Adipocyte (in vitro differentiated cells): ENCODE measurements at places on chromosomes 7 and 10.
A peak's percentile ranks its signal among the peaks of the same experiment; 100 is the strongest.

DNA sequence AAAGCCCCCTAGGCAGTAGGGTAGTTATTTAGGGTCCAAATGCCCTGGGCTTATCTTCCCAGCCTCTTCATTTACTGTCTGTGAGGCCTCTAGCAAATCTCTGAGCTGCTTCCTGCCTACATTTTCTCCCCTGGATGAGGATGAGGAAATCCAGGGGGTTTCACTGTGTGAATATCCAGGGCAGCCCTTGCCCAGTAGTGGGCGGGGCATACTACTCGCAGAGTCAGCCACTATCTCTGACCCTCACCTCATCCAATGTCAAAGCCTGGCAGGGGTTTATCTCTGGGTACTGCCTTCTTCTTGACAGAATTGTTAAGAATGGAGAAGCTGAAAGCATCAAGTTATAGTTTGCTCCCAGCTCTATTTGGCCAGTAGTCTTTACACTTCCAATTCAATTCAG lies 48.9 kb downstream of the CUZD1 start:
- no peak for DNase-seq

DNA sequence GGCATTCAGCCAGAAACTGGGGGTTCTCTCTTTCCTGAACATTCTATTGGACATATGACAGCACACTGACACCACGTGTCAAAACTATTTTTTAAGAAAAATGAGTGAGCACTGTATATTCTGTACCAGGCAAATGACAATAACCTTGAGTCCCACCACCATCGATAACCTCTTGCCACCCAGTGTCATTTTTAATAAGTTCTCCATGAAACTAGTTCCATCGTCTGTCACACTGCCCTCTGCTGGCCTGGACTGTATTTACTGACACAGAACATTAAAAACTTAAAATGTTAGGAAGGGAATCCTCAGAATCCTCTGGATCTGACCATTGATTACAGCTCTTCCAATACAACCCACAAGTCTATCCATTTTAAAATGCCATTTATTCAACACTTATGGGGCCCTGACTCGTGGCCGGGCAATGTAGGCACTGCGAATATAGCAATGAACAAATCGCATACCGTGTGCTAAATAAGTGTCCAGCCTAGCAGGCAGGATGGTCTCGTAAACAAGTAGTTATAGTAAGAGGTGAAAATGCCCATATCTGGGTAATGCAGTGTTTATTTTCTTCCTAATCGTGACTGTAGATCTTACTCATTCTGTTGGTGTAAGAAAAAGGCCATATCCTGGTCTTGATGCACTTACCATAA lies 35.9 kb upstream of the CACNB2 start:
- peak; percentile 75 for DNase-seq

DNA sequence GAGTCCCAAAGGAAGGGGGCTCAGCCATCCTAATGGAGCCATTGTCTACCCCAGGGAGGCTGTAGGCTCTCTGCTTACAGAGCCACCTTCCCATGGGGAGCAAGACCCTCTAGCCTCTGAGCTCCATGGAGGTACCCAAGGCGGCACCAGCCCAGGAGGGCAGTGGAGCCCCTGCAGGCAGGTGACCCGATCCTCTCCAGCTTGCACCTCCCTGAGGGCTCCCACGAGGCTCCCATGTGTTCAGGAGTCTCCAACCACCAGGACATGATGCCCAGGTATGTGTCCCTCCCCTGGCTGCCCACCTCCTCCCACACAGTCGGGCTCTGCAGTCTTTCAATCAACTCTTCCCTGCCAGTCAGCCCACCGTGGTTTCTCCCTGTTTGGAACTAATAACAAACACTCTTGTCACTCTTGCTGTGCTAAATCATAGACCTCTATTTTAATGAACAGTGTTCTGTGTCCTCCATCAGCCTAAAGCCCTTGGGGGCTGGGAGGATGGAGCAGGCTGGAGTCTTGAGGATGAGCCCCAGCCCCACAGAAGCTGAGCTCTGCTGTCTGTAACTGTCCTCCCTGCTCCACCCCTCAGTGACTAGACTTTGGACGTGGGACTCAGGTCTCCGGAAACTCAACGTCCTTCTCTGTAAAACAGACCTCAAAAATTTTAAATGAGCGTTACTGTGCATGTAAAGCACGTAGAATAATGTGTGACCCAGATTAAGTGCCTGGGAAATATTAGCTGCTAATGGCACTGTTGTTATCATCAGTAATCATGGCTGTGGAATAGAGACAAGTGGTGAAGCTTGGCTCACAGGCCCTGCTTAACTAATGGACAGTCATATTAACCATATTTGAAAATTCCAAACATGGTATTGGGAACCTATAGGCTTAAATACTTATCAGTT lies 298.9 kb downstream of the WDR37 start:
- no peak for DNase-seq

GRCh38 chr7:114943953-114944744 lies 22.3 kb downstream of the MDFIC start:
- peak; percentile 59 for DNase-seq

- DNase-seq = no peak
Observed at GRCh38 chr7:39310699-39311098, 255.5 kb upstream of the YAE1 start.

DNA sequence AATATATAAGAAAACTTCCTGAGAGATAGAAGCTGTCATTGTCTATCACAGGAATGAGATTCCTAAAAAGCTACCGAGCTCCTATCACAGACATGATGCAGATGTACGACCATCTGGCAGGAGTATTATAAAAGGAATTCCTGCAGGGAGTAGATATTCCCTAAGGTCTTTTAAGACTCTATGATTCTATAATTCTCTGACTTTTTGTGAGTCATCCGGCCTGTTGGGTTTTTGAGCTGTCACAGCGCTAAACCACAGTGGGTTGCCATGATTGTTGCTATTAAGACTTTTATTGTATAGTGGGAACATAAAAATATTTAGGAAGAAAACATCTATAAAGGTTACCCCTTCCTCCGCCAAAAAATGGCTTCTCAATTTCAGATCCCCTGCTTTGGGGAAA lies 223.4 kb downstream of the BMPER start:
- DNase-seq = peak; percentile 35

DNA sequence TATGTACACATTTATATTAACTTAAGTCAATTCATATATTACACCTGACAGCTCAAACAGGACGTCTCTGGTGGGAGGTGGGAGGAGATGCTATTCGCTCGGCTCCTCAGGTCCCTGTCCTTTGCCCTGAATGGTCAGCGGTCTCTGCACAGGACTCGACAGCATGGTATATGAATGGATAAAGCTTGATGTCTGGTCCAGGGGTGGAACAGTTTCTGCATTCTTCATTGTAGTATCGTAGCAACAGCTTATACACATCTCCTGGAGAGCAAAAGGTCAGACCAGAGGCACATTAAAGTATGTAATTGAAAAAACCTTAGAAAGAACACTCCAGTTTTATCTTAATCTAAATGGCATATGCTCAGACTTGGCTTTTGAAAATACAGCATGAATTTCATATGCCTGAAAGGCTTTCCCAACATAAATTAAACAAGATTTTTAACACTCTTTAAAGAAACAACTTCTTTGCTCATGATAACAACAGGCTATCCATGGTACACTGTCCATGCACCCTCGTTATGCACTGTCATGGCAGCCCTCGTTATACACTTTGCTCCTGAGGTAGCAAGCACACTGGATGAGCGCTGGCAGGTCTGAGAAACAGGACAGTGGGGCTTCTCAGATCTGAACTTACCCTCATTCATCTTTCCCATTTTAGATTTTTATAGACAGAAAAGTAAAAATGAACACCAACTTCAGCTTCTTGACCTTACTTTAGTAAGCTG lies 57.3 kb upstream of the OGDHL start:
- no peak for DNase-seq

- no peak for DNase-seq
Observed at GRCh38 chr7:158160199-158160598, 427.4 kb downstream of the PTPRN2 start.

DNA sequence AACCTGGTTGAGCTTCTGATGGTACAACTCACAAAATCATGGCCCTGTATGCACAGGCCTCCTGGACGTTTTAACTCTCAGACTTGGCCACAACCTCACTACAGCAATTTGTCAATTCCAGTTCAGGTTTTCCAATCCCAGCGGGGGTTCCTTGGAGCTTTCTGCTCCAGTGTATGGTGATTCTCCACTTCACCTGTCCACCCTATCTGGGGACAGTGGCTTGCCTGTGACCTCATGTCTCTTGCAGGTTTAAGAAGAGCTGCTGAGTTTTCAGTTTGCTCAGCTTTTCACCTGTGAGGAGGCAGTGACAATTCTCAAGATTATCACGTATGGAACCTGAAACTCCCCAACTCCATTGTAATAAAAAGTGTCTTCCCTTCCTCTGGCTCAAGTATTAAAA lies 254.1 kb downstream of the DIP2C start:
- no peak for DNase-seq

- DNase-seq = peak; percentile 36
Observed at GRCh38 chr10:119917777-119918176, 25.2 kb downstream of the SEC23IP start.

GRCh38 chr7:81430150-81430549 lies 339.7 kb downstream of the HGF start:
- DNase-seq = no peak

- DNase-seq = peak; percentile 63
Observed at GRCh38 chr10:50552771-50553535, 70.8 kb downstream of the SGMS1 start.

DNA sequence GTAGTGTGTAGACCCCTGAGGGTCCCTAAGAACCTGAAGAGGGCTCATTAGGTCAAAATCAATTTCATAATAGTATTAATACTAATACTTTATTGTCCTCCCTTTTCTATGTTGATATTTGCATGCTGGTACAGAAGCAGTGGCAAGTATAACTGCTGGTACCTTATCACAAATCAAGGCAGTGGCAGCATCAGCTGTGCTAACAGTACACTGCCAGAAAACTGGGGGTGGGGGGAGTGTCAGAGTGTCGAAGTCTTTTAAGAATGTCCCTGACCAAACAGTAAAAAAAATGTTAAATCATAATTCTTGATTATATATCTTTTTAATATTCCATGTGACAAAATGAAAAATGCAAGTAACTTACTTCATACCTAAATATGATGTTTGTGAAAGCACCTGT lies 716.9 kb downstream of the MAGI2 start:
- no peak for DNase-seq

DNA sequence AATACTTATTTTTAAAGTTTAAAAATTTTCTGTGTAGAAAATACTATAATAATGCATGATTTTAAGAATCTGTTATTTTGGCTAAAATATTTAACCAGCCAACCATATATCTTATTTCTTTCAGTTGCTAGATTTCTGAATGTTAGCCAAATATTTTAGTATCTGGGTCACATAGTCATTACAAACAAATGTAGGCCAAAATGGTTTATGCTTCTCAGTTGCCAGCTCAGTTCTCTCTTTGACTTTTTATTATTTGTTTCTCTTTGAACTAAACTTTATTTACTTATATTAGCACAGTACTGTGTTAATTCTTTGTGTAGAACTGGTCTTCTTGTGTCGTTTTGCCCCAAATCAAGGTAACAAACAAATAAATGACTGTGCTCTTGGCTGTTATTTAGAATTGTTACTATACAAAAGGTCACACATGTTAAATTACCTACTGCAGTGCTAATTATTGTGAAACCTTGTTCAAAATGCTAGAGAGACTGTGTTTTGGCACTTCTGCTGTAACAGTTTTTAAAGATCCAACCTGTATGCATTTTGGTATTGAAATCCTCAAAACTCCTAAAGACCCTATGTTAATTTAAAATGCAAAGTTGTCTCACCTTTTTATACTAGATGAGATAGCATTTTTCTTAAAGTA lies 39.8 kb downstream of the ZEB1 start:
- peak; percentile 53 for DNase-seq

DNA sequence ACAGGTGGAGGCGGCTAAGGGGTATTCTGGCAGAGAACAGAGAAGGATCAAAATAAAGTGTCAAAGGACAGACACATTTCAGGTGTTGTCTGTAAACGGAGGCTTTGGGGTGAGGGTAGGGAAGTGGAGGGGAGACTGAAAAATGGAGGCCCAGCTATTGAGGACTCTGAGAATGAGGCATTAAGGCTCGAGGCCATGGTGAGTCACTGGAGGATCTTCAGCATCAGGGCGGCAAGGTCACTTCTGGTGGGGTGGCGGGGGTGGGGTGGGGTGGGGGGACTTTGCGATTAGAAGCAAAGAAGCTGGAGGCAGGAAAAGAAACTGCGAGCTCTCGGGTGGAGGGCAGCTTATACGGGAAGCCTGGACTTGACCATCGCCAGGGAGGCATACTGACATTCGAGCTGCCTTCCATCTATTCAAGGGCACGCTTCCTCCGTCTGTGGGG lies 58.4 kb upstream of the PCGF5 start:
- peak; percentile 66 for DNase-seq

DNA sequence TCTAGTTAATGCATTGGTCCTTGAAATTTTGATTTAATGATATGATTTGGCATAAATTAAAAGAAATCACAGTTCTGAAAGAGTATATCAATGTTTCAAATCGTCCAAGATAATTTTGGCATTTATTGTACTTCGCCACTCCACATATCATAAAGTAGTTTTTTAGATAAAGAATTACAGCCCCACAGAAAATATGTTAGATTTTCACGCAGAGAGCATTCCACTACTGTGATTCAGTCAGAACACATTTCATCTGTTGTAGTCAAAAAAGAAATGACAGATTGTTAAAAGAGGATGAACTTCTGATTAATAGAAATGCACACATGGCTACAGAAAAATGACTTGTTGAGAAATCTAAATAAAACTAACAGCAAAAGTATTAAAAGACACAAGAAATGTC lies 1063.5 kb upstream of the LRRN3 start:
- DNase-seq = no peak
